ENCODE measurements at places on chromosomes 5 and 9.
A peak's percentile ranks its signal among the peaks of the same experiment; 100 is the strongest.

- DNase-seq: no peak
These were observed 429.5 kb downstream of the EBF1 start for GRCh38 chr5:158670201-158670600.

DNA sequence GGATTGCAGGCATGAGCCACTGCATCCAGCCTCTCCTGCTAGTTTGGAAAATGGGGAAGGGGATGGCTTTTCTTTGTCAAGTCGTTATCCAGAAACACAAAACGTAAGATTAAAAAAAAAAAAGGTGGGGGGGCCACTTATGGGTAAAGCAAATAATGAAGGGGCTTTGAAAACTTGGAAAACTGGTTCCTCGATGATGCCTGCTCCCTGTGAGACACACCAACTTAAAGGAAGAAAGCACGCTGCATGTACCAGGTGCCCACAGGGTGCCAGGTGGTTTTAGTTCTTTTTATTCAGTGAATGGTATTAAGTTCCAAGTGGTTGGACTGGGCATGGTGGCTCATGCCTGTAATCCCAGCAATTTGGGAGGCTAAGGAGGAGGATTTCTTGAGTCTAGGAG is 170.1 kb downstream of the GOLPH3 start:
- no peak for DNase-seq

GRCh38 chr5:127898551-127899213 is 184.9 kb upstream of the SLC12A2 start:
- peak; percentile 11 for DNase-seq

GRCh38 chr9:74458832-74459231 is 38.3 kb upstream of the RORB start:
- DNase-seq: no peak

DNA sequence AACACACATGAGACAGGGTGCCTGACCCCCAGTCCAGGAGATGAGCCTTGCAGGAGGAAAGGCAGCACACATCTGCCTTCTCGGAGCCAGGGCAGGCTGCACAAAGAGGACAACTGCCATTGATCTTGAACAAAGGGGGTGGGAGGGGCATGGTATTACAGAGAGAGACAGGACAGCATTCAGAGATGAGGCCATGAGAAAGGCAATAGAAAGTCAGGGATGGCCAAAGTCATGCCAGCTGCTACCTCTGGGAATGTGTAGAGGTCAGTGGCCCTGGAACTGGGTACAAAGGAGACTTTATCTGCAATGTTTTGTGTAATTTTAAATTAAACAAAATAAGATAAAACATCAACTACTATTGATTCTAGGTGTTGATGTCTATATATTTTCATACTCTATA is 43.2 kb downstream of the WDR36 start:
- no peak for DNase-seq

DNA sequence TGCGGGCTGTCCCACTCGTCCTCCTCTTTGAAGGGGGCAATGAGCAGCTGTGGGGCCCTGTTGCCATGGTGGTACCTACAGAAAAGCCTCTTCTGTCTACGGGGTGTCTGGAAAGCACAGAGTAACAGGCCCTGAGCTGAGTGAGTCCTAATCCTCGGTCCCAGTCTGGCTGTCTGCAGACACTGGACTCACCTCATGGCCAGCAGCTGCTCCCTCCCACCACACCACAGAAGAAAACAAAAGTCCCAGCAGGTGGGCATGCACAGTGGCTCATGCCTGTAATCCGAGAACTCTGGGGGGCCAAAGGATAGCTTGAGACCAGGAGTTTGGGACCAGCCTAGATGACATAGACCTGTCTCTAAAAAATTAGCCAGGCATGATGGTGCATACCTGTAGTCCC is 19.9 kb downstream of the P4HA2 start:
- DNase-seq: no peak

DNA sequence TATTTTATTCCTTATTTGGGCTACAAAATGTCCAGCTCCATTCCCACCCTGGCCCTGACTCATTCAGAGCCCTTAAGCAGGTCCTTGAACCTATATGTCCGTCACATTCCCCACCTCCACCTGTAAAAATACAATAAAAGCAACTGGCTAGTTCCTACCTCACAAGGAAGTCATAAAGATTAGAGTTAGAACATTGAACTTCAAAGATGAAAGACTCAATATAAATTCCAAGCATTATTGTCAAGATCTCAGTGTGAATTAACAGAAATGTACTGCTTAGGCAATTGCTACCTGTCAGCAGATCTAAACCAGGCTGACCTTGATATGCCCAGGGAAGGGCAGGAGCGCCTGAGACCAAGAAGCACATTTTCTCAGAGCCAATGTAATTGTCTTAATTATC is 221.8 kb downstream of the ENC1 start:
- no peak for DNase-seq

DNA sequence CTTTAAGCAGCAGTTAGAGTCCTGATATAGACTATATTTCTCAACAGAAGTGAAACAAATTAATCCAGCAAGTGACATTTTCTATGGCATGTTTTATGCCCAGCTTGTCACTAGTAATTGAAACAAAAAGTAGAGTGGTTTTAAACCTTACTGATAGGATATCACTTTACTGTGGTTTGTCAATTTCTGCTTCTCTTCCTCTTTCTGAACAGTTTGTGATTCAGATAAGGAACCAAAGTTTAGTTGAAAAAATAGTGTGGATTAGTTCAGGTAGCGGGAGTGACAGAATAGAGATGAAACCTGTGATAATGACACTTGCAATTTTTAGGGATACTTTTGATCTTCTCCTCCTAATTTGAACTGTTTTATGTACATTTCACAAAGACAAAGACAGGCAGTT is 485.7 kb upstream of the EDIL3 start:
- no peak for DNase-seq

All from substantia nigra (tissue), 51 donors.